ENCODE measurements at places on chromosomes 5 and 9.

- no peak for DNase-seq
Measured at GRCh38 chr5:148808864-148809642, 17.4 kb upstream of the ADRB2 start.

- no peak for DNase-seq
Measured at GRCh38 chr5:146588331-146589027, 72.5 kb upstream of the GPR151 start.

DNA sequence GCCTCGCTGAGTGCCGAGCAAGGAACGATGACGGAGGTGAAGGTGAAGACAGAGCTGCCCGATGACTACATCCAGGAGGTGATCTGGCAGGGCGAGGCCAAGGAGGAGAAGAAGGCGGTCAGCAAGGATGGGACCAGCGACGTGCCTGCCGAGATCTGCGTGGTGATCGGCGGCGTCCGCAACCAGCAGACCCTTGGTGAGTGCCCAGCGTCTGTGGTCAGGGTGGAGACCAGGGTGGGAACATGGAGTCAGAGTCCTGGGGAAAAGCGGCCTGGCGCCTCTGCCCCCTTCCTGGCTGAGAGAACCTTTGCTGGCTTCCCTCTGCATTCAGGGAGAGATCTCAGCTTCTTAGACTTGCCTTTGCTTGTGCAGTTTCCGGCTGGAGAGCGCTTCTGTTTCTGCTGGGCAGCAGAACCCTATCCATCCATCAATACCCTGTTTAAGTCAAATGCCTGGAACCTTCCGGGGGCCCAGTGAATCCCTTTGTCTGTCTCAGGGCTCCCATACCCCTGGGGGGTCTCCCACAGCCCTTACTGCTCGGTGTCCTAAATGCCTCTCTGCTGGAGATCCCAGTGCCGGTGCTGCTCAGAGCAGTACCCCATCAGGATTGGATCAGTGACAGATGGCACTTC lies 89.6 kb downstream of the AMBP start:
- no peak for DNase-seq

DNA sequence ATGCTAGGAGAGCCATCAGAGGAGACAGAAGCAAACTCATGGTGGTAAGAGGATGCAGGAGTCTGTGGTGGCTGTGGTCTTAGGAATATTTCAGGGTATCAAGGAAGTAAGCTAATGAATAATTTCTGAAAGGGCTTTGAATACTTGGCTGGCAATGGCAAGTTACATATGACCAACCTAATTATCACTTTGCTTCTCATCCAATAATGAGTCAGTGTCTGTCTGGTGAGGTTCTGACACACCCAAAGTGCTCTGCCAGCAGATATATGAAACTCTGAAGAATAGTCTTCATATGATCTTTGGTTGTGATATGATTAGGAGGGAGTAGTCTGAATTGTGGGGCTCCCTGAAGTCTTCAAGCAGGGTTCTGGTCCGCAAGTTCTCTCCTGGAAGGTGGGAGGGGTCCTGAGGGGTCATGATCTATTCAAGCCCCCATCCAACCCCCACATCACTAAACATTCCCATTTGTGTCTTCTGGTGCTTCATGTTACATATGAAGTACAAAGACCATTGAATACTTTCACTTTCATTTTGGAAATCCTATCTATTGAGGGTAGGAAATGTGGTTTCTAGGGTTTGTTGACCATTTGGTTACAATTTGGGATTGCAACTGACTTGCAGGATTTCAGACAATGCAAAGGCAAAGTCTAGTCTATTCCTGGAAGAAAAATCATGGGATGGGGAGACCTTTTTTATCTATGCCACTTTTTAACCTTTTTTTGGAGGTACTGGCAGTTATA lies 199.9 kb upstream of the CDKN2B start:
- DNase-seq: no peak

- DNase-seq: no peak
Measured at GRCh38 chr5:7705261-7705660, 145.7 kb downstream of the CFAP90 start.

- DNase-seq: no peak
Measured at GRCh38 chr5:79200573-79201183, 35.3 kb upstream of the JMY start.

GRCh38 chr5:133106761-133107572 lies 55.2 kb downstream of the HSPA4 start:
- no peak for DNase-seq

DNA sequence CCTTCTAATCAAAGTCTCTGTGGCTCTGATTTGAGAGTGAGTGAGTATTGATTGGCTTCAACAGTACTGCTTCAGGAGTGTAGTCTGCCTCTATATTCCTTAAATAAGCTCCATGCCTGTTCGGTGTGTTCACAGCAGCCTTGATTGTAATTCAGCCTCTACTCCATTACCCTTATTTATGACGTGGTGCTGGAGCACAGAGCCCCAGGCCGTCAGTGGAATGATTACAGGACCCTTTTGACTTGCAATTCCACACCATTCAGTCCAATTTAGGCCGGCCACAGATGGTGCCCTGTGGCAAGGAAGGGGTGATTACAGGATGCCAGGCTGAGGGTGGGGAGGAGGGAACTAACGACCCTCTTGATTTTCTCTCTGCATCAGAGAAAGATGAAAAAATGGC lies 110.3 kb downstream of the ASTN2 start:
- DNase-seq: no peak

- no peak for DNase-seq
Measured at GRCh38 chr5:159089675-159090074, 10.0 kb downstream of the EBF1 start.

DNA sequence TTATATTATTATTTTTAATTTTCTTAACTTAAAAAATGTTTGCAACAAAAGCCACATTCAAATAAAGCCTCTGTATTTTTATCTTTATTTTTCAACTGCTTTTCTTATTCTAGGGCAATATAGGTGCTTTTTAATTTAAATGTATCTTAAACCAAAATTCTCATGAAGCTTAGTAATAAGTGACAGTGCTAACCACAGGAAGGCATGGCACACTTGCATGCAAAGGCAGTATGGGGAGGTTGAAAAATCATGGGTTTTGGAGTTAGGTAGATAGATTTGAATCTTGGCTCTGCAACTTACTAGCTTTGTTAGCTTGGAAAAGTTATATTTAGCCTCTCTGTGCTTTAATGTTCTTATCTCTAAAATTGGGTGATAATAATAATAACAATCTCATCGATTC lies 458.0 kb downstream of the DMAC1 start:
- DNase-seq: no peak

DNA sequence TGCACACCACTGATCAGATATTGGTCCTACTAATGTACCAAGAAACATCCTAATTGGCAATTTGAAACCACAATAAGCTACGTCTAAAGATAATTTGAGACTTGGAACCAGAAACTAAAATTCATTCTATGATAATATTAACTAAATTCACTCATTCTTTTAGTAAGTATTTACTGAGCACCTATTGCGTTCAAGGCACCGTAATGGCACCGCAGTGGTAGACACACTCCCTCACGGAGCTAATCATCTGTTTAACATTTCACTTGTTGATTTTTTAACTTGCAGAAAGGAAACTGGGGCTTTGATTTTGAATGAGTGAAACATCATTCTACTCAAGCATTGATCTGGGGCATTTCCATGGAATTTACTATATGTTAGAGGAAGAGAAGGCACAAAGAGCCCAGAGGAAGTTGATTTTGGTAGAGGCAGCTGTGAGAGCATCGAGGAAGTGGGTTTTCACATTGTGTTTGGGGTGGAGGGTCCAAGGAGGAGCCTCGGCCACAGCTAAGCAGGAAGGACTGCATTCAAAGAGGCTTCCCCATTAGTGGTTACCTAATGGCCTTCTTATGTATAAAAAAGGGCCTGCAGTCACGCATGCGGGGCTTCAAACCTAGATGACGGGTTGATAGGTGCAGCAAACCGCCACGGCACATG lies 7.1 kb downstream of the RAPGEF1 start:
- no peak for DNase-seq

GRCh38 chr9:133844398-133844784 lies 106.2 kb upstream of the SARDH start:
- DNase-seq: no peak

DNA sequence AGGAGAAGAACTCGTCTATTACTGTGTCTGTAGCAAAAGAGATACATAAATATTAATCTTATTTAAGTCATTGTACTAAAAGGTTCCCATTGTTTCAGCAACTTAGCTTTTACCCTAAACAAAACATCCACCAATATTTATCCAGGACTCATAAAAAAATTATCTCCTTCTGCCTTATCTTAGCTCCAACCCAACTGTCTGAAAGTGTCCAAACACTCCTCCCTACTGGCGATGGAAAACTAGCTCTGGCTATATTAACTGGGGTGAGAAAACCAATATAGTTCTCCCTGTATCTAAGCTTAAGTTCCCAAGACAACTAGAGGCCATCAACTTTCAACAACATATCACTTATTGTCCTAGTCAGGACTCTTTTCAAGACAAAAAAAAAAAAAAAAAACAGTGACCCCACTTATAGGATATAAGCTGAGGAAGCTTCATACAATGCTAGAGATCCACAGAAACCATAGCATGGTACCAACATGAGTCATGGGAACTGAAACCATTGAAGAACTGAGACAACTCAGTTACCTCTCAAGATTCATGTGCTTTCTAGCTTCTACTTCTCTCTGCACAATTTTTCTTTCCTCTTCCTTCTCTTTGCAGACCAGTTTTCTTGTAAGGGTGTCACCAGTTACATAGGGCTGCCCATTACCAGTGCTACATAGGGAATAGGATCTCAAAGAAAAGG lies 150.7 kb upstream of the RASA1 start:
- no peak for DNase-seq

DNA sequence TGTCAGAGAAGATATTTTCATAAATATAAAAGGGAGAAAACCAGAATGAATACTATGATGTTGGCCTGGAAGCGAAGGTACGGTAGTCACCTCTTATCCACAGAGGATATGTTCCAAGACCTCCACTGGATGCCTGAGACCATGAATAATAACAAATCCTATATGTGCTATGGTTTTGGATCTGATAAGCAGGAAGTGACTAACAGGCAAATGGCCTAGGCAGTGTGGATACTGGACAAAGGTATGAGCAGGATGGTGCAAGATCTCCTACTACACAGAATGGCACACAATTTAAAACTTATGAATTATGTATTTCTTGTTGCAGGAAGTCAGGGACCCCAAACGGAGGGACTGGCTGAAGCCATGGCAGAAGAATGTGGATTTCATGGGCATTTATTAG lies 48.2 kb downstream of the ADAMTS12 start:
- DNase-seq: no peak

DNA sequence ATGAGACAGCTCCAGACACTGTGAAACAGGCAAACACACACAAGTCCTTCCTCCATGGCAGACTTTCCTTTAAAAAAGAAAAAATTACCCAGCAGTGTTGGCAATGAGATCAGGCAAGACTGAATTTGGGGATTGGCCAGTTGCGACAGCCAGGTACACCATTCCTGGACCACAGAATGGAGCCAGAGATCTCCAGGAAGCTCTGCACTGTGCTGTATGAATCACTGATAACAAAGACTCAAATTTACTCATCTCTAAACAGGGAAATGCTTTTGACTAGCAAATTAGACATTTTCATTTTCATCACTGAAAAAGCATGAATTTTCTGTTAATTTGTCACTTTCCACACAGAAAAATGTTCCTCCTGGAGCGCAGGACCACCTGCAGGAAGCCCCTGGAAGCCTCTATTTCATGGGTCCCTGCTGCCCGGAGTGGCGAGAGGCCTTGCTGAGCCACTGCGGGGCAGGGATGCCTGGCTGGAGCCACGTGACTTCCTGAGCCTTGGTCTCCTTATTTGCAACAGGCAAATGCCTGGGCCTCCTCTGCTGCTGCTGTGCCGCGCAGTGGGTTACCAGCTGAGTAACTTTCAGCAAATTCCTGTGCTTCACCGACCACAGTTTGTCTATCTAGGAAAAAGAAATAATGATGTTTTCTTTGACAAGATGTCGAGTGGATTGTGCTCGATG lies 185.9 kb upstream of the ZNF618 start:
- DNase-seq: no peak

- no peak for DNase-seq
Measured at GRCh38 chr9:4743131-4743875, 2.3 kb upstream of the AK3 start.

DNA sequence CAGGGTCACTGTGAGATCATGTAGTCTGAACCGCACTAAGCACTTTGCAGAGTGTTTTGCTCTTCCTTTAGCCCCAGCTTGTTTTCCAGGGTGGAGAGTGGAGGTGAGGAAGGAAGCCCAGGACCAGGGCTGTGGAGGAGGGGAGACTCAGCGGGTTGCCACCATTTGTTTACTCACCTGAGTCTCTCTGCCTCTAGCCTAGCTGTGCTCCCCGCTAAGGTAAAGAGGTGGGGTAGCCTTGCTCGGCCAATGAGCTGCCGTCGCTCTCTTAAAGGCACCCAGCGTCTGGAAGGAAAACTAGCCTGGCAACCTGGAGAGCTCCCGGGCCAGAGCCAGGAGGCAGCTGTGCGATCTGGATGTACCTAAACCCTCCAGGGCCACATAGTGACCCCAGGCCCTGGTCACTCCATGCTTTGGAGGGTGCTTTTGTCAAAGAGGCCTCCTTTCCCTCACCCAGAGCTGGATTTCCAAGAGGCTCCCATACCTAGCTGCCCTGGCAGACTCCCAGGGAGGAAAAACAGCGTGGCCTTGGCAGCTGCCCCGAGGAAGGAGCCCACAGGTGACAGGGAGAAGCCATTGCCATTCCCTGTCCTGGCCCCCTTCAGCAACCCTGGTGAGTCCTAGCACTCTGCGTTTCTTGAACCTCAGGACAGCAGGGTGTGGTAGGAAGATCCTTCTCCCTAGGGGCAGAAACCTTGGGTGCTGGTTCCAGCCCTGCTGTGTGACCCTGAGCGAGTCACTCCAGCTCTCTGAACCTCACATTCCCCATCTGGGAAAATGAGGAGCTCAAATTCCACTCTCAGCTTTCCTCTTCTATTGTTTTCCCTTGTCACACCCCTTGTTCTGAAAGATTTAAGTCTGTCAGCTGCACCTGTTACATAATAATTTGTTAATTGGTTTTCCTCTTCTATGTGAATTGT lies 42.4 kb upstream of the LARP1 start:
- DNase-seq: no peak

DNA sequence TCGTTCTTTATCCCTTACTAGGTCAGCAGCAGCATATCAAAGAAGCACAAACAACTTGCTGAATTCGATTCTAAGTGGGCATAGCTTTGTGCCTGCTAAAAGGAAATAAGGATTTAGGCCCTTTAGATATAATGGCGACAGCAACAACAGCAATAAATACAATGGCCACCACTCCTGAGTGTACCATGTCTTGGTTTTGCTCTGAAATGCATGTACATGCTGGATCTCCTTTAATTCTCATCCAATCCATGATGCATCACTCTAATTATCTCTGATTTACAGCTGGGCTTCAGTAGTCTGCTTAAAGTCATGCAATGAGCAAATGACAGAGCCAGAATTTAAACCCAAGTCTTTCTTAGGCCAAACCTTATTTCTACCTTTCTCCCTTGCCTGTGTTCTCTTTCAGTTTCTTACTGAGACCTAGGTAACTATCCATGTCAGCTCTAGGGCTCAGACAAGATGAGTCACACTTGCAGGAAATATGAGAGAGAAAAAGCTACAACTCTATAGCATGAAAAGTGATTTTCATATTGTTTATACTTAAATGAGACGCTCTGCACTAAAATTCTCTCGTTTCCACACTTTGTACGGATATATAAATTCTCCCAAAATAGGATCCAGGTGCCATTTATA lies 111.8 kb downstream of the HMHB1 start:
- DNase-seq: no peak

- DNase-seq: no peak
Measured at GRCh38 chr5:101306391-101307137, 403.5 kb upstream of the ST8SIA4 start.
